ENCODE measurements at places on chromosomes 6 and 20.

DNA sequence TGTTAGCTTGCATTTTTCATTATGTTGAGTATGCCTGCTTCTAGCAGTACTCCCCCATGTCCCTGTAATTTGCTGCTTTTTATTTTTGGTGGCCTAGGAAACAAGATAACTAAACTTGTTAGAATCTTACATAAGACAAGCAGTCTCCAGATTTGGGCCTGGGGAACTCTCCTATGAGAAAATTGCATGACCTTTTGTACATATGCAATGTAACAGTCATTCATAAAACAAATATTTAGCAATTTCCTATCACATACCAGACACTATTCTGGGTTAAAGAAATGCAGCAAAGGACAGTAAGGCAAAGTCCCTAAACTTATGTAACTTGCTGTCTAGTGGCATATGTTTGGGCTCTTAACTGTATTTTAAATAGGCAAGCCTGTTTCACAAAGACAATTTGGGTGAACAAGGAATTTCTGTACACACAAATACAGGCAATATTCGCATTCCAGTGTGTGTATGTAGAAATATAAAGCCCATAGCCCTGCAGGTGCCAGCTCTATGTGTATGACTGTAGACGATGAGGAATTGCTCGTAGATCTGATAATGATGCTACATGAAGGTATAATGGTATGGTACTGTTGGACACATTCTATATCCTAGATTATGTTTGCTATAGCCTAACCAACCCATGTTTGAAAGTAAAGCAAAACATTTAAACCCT lies 305.2 kb upstream of the CITED2 start:
- no peak for DNase-seq

- no peak for DNase-seq
Observed at GRCh38 chr6:73006146-73006545, 219.2 kb downstream of the KHDC1L start.

DNA sequence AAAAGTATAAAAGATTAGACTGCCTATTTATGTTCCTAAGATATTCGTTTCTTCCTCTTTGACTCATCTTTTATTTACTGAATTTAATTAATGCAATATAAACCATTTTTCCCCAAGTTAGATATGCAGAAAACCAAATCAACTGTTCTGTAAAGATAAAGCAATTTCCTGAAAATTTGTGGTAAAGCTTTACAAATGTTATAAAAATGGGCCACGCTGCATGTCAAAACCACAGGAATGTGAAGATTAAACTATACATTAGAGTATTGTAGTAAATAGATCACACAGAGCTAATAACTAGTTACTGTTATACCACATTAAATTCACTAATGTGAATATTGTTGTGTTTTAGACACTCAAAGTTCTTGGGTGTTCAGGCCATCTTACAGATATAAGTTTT lies 83.4 kb downstream of the OPN5 start:
- DNase-seq: no peak

DNA sequence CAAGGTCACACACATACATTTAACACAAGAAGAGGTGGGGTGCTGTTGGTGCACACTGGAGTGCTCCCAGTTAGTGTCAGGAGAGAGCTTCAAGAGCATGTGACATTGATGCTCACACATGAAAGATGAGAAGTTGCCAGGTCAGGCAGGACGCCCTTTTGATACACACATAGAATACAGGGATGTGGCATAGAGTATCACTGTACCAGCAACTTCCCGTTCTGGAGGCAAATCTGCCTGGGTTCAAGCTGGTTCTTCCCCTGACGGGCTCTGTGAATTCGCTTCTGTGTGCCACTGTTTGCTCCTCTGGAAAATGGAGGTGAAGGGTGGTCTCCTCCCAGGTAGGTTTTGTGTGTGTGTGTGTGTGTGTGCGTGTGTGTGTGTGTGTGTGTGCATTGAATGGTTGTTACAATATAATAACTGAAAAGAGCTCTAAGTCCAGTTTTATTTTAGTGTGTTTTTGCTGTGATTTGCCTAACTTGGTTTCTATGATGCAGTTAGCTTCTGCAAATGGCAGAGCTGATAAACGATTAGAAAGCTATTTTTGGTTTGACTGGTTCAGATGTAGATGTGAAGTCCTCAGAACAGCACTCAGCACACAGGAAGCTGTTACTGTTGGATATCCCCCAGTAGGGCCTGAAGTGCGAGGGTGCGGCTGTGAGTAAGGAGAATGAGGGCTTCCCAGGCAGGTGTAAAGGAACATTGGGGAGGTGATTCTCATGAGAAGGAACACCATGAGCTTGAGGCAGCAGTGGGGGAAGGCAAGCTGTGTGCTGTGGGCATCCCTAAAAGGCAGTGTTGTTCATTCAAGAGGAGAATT lies 53.4 kb downstream of the HIVEP1 start:
- DNase-seq: no peak

Measured in nephron progenitor cell (in vitro differentiated cells).